ENCODE measurements at places on chromosomes 12 and 14. TPM values are rescaled to one million over a fixed set of nuclear protein-coding genes. Genes with fewer than 3 reads are reported as not detected.

Gene IL31
- total RNA-seq: not detected

Gene NID2
- total RNA-seq: 85.0 TPM

Gene AMDHD1
- total RNA-seq: not detected

Gene TBC1D30
- 0.45 TPM for total RNA-seq

Gene ACADS
- total RNA-seq: 13.8 TPM

Gene LBHD2
- not detected for total RNA-seq

Gene LPAR5
- total RNA-seq: not detected

Gene SOCS4
- total RNA-seq: 5.9 TPM

Gene PARPBP
- 11.1 TPM for total RNA-seq

Gene ACACB
- total RNA-seq: 2.5 TPM

Gene LHX5
- not detected for total RNA-seq

Gene GLI1
- total RNA-seq: 1.5 TPM

Gene KLRK1
- total RNA-seq: not detected

Gene ANKRD9
- total RNA-seq: 23.2 TPM

Gene TBK1
- total RNA-seq: 11.8 TPM

Gene GTF2H3
- 26.0 TPM for total RNA-seq

Gene HOXC6
- 0.89 TPM for total RNA-seq

Gene RGS6
- total RNA-seq: not detected

Gene KRT79
- not detected for total RNA-seq

All from bronchus fibroblast of lung (primary cell).